H1 (cell line): ENCODE measurements at places on chromosomes 2 and 18. TPM values are rescaled to one million over a fixed set of nuclear protein-coding genes. Genes with fewer than 3 reads are reported as not detected.
A peak's percentile ranks its signal among the peaks of the same experiment; 100 is the strongest.

GRCh38 chr2:231475965-231476364, 11.7 kb upstream of the NCL start:
- no peak for DNase-seq

GRCh38 chr2:69965756-69966445, 4.5 kb upstream of the ASPRV1 start:
- DNase-seq: no peak

- DNase-seq: peak; percentile 24
Measured at GRCh38 chr2:3627500-3628100, 30.4 kb upstream of the ALLC start.

DNA sequence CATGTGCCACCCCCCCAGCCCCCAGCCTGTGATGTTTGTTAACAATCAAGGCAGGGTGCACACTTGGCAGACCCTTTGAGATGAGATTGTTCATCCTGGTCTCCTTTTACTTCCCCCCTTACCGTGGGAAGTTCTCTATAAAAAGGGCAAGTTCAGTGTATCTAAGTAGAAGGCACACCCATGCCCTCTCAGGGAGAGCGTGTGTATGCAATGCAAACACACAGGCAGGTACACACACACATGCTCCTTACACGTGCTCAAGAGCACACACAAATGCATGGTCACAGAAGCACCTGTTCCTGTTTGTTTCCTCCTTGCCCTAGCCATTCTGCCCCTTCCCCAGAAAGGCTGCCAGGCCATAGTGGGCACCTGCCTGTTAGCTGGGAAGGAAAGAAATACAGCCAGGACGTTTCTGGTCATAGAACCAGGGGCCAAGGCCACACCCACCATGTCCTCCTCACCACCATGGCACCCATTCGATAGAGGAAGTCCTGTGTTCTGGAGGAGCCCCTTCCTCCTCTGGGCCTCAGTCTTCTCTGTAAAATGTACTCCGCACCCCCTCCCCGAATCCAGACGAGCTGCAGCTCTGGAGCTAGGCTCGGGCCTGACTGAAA, 3.1 kb downstream of the ATOH8 start:
- no peak for DNase-seq

The CCDC178 gene
- total RNA-seq: not detected in 2 replicates

- DNase-seq: no peak
Measured at GRCh38 chr18:53749766-53750165, 474.7 kb downstream of the MBD2 start.
